ENCODE measurements at places on chromosomes 11 and 22. TPM values are rescaled to one million over a fixed set of nuclear protein-coding genes. Genes with fewer than 3 reads are reported as not detected.
A peak's percentile ranks its signal among the peaks of the same experiment; 100 is the strongest.

DNA sequence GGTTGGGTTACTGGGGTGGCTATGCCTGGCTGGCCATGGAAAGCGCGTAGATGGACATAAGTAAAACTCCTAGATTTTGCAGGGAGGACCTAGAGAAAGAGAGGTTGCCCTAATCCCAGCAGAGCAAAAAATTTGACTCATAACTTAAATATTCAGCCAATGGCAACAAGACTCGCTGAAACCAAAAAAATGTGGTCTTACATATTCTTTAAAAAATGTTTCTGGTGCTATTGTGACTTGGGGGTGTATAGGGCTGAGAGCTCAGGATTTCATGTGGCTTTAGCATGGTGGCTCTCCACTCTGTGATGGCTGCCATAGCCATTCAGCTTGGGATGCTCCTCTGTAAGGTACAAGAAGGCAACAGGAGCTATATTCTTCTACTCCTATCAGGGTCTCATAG lies 27.2 kb upstream of the PDGFD start:
- DNase-seq: no peak

GRCh38 chr11:33323421-33323820 lies 66.2 kb downstream of the HIPK3 start:
- no peak for DNase-seq

- no peak for DNase-seq
Measured at GRCh38 chr22:19993926-19994325, 22.7 kb downstream of the ARVCF start.

Gene LMNTD2
- polyA plus RNA-seq: 3.5 TPM

- no peak for DNase-seq
Measured at GRCh38 chr11:115168686-115169085, 335.5 kb downstream of the CADM1 start.

GRCh38 chr11:110711448-110711775 lies 825 bp downstream of the ARHGAP20 start:
- no peak for DNase-seq

GRCh38 chr22:19591568-19591967 lies 67.4 kb upstream of the CLDN5 start:
- DNase-seq: no peak

GRCh38 chr11:41498726-41499125 lies 39.3 kb upstream of the LRRC4C start:
- peak; percentile 7 for DNase-seq

Gene SLC22A9
- polyA plus RNA-seq: not detected

Gene OR5P2
- polyA plus RNA-seq: not detected

All from A549 (cell line).